T-helper 2 cell (primary cell): ENCODE measurements at places on chromosomes 12 and 14.

DNA sequence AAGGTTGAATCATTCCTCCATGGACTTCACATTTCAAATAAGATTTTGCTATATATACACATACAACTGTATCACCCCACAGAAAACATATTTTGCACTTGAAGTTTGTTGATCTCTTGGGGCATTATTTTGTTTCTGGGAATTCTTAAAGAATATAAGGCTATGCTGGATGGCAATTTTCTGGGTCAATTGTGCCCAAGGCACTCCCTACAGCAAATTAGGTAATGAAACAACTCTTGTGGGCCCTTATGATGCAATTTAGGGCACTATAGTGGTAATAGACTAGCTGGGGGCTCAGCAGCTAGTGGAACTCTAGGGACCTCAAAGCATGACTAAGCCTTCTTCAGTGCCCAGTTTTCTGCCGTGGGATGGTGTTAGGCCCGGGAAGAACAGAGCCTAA is 444.4 kb downstream of the NRXN3 start:
- no peak for DNase-seq

DNA sequence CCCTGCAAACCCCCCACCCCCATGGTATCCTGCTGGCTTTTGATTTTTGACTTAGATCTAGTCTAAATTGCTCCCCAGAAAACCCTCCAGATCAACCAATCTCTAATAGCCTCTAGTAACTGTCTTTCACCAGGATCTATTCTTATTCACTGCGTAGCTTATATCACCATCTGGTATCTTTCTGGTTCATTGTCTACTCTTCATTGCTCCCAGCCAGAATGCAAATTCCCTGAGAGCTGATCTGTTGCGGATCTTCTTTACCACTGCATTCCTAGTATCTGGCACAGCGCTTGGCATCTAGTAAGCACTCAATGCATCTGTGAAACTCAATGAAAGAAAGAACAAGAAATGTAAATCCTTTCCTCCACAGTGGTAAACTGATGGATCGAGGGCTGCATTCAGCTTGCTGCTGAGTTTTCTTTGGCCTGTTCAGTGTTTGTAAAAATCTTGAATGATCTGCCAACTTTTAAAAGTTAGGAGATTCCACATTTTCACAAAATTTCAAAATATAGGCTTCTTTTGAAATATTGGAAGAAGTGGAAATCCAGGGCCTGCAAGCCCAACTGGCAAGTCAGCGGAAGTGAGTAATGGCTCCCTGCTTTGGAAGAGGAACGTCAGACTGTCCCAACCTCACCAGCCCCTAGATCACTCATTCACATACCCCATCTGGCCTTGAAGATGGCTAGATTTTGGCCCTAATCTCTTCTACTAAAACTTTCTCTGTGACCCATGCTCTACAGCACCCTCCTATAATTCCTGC is 274.2 kb downstream of the SSPN start:
- no peak for DNase-seq

DNA sequence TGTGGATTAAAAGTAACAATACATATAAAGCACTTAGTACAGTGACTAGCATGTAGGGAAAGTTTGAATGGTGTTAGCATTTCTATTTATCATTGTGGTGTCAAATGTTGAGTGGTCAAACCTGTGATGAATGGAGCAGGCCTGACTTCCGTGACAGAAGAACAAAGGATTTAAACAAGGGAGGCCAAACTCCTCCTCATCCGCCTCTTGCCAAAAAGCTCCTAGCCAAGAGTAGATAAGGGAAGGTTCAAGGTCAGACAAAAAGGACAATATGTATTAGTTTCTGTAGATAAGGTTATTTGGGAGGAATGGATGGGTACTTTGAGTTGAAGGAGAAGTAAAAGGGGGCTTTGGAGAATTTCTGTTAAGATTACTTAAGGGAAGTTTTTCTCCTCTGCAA is 6.5 kb downstream of the RNASE7 start:
- DNase-seq: no peak

DNA sequence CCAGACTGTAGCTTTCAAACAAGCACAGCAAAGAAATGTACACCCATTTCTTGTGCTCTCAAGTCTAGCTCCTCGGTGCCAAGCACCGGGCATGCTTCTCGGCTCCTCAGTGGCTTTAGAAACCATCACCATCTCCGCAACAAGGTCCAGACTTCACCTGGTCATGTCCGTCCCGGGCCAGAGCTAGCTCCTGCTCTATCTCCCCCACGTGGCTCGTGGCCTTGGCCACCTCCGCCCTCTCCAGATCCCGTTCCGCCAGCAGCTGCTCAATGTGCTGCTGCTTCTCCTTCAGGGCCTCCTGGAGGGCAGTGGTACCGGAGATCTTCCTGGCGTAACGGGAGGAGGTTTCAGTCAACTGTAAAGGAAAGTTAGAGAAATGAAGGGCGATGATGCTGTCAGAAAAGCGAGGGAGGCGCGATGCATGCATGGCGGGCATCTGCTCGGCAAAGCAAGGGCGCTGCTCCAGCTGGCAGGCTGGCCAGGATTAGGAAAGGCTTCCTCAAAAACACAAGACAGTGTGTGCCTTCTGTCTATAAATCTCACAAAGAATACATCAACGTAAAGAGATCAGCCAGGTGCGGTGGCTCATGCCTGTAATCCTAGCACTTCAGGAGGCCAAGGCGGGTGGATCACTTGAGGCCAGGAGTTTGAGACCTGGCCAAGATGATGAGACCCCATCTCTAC is 67.4 kb downstream of the CLIP1 start:
- DNase-seq: no peak

DNA sequence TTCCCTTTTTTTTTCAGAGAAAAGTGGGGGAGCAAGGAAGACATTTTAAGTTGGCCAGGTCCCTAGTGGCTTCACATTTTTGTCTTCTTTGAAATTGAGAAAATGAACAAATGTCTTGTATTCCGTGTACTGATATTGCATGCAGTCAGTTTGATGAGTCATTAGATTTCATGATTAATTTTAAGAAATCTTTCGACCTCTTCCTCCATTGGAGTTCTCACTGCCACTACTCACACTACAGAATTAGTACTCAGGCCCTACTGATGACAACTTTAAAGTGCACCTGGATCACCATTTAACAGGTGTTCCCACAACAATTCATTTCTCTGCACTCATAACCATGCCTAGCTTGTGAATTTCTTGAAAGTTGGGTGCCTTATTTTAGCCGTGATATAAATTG is 50.5 kb downstream of the SAMD4A start:
- DNase-seq: no peak

DNA sequence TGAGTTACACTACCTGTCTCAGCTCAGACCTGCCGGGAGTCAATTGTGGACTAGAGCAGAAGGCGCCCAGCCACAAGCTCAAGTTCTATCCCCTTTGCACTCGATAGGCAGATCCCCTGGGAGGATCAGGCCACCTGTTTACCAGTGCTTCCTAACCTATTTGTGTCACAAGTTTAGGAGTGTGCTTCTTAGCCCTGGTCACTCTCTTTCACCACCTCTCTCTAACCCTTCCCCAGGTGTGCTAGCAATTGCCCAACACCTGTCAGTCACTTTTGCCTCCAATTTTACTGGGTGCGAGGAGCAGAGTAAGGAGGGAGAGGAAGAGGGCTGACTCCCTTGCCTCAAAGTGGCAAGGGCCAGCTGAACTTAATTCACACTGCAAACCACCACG is 745 bp upstream of the NAA30 start:
- DNase-seq: no peak

DNA sequence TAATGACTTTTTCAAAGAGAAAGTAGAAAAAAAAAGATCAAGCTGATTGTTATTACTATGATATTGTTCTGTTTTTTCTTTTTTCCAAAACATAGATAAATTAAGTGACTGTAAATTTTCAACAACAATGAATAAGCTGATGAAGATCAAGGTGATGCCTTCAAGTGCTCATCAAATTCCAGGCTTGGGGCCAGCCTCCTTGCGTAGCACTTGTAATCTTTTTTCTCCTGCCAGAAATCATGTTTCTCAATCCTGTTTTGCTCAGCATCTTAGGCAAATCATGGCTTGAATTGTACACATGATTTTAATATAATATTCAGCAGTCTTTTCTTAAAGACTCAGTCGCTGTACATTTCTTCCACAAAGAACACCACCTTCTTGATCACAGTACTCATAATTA is 333.2 kb downstream of the NPAS3 start:
- no peak for DNase-seq

- no peak for DNase-seq
Observed at GRCh38 chr12:19388131-19388549, 51.2 kb upstream of the AEBP2 start.

GRCh38 chr12:129063600-129063999 is 210.3 kb downstream of the GLT1D1 start:
- no peak for DNase-seq

DNA sequence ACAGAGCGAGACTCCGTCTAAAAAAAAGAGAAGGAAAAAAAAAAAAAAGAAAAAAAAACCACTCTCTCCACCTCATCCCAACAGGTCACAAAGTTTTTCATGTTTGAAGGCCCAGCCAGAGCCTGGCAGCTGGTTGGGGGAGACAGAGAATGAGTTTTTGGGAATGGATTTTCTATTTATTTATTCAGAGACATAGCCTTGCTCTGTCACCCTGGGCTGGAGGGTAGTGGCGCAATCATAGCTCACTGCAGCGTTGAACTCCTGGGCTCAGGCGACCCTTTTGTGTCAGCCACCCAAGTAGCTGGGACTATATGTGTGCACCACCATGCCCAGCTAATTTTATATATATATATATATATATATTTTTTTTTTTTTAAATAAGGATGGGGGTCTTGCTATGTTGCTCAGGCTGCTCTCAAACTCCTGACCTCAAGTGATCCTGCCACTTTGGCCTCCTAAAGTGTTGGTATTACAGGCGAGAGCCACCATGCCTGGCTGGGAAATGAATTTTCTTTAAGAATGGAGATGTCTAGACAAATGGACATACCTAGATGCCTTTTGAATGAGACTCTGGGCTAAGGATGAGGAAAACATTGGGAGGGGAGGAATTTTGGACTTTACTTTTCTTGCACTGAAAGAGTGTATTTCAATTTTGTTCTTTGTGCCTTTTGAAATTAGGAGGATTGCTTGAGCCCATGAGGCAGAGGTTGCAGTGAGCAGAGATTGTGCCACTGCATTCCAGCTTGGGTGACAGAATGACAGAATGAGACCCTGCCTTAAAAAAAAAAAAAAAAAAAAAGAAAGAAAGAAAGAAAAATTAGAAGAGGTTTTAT is 16.9 kb upstream of the PPP1R1A start:
- DNase-seq: no peak

DNA sequence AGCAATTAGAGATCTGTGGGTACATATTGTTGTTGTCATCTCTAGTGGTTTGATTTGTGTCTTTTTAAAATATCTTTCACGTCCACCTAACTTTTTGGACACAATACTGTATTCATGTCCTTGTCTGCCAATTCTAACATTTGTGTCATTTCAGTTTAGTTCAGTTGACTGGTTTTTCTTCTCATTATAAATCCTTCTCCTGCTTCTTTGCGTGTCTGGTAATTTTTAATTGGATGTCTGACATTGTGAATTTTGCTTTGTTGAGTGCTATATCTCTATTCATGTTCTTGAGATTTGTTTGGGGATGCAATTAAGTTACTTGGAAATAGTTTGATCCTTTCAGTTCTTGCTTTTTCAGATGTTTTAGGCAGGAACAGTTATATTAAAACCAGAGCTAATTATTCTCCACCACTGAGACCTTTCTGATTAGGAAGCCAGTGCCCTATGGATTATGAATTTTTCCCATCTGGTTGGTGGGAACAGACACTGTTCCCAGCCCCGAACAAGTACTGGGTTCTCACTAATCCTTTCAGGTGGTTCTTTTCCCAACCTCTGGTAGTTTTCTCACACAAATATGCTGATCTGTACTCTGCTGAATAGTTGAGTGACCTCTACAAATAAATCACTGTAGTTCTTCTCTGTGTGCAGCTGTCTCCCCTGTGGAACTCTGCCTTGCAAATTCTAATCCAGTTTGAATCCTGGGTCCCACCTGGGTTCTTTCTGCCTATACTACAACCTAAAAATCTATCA is 91.1 kb upstream of the DYNC1H1 start:
- no peak for DNase-seq

- no peak for DNase-seq
Observed at GRCh38 chr12:7444076-7444475, at the start of gene CD163L1. Gene CD163L1 (minus strand): TSS chr12:7444153. CDS start chr12:7444127, 26 bp downstream.

DNA sequence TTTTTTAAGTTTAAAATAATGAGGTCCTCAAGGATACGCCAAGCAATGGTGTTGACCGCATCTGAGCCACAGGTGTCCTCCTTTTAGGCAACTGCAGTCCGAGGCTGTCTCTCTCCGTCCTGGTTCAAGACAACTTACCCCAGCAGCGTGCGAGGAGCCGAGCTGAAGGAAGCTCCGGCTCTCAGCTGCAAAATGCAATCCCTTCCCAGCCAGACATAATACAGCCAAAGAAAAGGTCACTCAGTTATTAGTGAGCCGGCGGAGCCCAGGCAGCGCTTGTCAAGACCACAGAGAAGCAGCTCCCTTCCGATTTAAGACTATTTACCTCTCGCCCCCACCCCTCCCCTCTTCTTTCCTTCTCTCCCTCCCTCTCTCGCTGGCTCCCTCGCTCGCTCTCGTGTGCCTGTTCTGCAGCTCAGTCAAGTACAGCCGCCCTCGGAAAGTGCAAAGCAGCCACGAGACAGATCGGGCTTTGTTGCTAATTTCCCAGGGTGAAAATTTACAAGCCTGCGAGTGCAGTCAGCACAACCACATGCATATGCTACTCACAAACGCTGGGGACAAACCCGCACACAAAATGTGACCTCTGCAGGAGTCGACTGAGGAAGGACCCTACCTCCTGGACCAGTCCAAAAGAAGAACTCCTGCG is 363 bp upstream of the LMO3 start:
- peak; percentile 1 for DNase-seq

- no peak for DNase-seq
Observed at GRCh38 chr14:103201801-103202200, 78.5 kb downstream of the TNFAIP2 start.
